Heart left ventricle (tissue), 16 donors: ENCODE measurements at places on chromosomes 12 and 14. TPM values are rescaled to one million over a fixed set of nuclear protein-coding genes. Genes with fewer than 3 reads are reported as not detected.

DNA sequence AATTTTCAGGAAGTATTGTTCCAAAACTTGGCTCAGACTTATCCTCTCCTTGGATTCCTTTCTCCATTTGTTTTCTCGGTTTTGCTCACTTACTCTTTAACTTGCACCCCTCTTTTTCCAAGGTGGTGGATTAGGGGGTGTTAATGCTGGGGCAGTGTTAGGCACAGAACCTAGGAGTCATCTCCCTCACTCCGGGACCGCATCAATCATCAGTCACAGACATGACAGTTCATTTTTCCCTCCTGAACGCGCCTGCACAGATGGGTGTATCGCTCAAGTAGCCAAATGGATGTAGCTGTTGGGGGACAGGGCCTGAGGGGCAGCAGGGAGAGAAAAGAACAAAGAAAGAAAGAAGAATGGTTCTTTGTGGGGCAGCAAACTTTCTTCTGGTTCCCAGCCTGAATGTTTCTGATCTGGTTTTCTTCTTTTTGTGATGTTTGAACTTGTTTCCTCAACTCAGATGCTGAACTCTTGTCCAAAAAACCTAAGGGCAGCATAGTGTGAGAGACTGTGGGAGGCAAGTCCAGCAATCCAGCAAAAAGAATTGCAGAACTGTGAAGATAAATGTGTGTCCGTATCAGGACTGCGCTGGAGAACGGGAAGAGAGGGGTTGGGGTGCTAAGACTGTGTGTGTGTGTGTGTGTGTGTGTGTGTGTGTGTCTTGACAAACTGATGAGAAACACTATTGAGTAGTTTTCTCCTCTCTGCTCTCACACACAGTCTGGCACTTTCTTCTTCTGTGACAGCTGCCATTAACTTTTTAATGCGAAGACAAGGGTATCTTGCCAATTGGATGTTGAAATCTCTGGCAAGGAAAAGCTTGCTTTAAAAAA, 131.1 kb downstream of the FBXL14 start:
- no peak for DNase-seq

DNA sequence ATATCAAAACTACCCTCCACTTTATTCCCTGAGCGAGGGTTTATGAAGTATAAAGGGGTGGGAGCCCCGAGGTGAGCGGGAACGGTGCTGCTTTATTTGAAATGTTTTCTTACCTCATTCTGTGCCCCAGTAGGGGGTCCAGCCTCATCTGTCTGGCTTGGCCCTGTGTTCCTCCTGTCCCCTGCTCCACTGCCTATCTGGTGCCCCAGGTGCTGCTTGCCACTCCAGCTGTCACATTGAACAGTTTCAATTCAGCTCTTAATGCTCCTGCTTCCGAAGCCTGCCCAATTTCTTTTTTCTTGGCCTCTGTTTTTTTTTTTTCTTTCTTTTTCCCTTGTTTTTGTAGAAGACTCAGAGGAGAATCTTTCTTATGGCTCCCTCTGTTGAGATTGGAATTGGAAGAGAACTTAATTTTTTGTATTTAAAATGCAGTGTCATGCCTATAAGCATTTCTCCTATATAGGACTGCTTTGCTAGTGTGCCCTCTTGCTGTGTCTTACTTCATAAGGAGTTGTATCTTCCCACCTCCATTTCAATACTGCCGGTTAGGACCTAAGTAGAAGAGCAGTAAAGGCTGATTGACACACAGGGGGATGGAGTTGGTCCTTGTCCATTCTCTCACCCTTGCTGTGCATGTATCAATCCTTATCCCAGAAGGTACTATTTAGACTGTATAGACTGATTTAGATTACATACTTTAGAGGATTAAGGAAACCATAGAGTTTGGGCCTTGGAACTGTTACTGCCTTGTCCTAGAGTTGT, 2.3 kb downstream of the ATXN7L3B start:
- no peak for DNase-seq

DNA sequence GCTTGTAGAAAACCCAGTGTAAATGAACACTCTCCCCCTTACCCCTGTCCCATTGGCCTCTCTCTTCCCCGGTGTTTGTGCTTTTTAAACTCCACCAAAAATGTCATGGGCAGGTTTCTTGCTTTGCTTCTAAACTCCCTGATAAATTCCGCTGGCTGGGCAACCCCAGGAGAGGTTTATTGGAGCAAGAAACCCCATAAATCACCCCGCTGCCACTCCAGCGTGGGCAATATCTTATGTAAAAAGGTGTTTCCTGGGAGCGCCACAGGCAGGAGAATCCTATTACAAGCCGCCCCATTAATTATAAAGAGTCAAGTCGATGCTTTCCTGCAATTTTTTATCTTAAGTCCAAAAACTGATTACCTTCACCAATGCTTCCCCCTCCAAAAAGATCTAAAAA, 22.8 kb downstream of the LHX5 start:
- no peak for DNase-seq

GRCh38 chr12:51975196-51975595, 23.7 kb downstream of the ACVR1B start:
- DNase-seq: no peak

GRCh38 chr12:116480210-116480810, 78.9 kb upstream of the MAP1LC3B2 start:
- no peak for DNase-seq

- DNase-seq: no peak
These were observed 96.4 kb downstream of the HECTD4 start for GRCh38 chr12:112285600-112286401.

GRCh38 chr12:80190001-80190400, 90.7 kb downstream of the OTOGL start:
- DNase-seq: no peak

DNA sequence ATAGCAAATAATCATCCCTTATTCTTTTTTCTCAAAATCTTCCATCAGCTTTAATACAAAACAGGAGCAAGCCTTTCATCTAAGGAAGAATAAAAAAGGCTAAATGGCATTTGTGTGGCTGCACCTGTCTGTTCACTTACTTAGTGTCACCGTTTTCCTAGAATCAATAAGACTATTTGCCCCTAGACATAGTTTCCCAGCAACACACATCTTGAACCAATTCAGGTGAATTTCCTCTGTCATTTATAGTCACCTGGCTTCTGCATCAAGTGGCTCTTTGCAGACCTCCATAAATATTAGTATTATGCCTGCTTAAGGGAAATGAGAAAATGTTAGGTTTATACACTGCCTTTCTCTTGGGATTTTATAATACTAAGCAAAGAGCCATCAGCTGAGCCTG, 17.4 kb upstream of the GCH1 start:
- DNase-seq: no peak

- no peak for DNase-seq
These were observed 15.2 kb downstream of the HEATR5A start for GRCh38 chr14:31405106-31405505.

DNA sequence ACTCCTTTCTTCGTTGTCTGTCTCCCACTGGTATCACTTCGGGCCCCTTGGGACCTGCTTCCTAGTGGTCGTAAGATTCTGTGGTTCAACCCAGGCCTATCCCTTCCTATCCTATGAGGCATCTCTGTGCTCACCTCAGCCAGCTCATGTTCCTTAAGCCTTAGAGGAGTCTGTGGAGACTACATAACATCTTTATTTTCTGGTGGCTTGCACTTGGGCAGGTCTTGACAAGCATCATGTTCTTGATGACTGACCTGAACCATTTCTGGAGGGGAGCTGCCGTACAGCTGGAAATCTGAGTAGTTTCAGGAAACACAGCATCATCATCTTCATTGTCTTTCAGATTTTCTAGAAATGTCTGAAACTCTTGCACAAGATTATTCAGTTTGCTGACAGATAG, 69.3 kb downstream of the PPFIBP1 start:
- no peak for DNase-seq

- DNase-seq: no peak
These were observed 85.7 kb downstream of the BTG1 start for GRCh38 chr12:92059960-92060359.

DNA sequence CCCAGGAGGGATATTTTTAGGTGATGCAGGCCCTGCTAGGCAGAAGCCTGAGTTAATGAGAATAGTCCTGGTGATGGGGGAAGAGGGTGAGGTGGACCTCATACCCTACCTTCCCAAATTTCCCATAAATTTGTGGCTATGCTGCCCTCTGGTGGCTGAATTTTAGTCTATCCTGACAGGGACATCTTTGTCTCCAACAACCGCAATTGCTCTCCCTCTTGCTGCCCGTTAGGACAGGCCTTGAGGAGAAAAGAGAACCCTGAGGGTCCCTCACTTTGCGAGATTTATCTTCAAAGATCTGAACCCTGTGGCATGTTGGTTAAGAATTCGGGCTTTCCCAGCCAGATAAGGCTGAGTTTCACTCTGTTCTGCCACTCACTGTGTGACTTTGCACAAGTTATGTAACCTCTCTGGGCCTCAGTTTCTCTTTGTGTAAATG, 9.8 kb upstream of the ZNF385A start:
- peak; percentile 58 for DNase-seq

- DNase-seq: no peak
These were observed 58.3 kb upstream of the LTA4H start for GRCh38 chr12:96093543-96094196.

GRCh38 chr14:40762177-40762576, 844.5 kb upstream of the LRFN5 start:
- no peak for DNase-seq

- DNase-seq: no peak
These were observed 138.9 kb downstream of the TSPAN9 start for GRCh38 chr12:3216097-3216496.

DNA sequence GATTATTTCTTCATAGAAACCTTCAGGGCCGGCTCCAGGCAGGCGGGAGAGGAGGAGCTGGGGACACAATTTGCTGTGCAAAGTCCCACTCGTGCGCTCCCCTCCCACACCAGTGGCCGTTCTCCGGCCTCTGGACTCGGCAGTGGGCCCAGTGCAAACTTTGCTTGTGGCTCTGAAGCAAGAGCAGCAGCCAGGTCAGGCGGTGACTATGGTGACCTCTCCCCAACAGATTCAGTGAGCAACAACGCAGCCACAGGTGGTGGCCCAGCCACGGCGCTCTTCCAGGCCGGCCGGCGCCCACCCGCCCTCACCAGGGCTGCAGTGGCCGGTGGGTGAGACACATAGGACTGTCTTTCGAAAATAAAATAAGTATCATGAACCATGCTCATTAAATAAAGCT, 29.5 kb downstream of the VPS37B start:
- peak; percentile 37 for DNase-seq

DNA sequence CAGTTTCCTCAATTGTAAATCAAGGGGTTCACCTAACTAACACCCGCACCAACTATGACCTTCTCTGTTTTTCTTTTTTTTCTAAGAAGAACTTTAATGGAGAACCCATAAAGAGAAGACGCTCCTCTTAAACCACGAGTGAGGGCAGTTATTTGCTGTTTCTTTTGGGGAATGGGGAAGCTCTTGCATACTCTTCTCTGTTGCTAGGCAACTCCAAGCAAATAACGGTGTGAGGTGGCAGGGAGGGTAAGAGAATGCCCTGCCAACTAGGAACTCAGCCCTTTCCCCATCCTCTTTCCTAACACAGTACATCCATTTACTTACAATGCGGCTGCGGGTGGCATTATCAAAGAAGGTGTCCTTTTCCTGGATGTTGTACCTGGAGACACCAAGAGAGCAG, 114.9 kb downstream of the ANO2 start:
- DNase-seq: no peak

GRCh38 chr12:11885261-11886038, 185.3 kb upstream of the BCL2L14 start:
- no peak for DNase-seq

DNA sequence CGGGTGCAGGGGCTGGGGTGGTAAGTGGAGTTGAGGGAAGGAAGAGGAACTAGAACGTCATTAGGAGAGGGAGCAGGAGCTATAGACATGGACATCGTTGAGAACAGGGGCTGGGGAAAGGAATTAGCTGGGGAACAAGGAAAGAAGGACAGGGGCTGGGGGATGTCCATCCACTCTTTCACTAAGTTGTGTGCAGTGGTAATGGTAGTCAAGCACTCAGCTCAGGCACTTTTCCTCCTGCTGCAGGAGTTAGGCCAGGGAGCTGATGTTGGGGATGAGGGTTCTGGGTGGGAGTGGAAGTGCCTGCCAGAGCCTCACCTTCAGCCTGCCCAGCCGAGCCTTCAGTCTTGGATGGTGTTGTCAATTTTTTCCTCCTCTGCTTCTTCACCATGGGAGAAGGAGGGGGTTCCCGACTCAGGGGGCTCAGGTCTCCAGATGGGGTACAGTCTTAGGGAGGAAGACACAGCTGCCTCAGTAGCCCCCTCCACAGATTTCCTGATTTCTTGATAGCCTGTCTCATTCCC, 9.2 kb downstream of the AGAP2 start:
- DNase-seq: no peak

DNA sequence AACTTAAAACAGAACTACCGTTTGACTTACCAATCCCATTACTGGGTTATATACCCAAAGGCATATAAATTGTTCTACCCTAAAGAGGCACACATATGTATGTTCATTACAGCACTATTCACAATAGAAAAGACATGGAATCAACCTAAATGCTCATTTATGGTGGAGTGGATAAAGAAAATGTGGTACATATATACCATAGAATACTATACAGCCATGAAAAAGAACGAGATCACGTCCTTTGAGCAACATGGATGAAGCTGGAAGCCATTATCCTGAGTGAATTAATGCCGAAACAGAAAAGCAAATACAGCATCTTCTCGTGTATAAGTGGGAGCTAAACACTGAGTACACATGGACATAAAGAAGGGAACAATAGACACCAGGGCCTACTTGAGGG, 31.8 kb downstream of the TMEM229B start:
- DNase-seq: no peak

DNA sequence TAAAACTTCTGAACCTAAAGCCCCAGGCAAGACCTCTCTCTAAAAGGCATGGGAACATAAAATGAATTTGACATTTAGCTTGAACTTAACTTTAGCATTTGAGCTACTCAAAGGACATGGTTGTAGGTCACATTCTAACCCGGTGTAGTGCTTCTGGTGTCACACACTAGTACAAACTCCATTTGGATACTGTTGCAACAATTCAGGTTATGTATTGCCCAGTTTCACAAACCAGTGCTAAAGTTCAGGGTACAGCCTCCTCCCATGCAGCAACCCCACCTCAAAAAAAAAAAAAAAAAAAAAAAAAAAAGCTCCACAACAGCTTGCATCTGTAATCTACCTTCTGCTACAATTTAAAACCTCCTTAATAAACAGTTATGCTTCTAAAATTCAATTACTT, 7.8 kb downstream of the PPTC7 start:
- DNase-seq: no peak

DNA sequence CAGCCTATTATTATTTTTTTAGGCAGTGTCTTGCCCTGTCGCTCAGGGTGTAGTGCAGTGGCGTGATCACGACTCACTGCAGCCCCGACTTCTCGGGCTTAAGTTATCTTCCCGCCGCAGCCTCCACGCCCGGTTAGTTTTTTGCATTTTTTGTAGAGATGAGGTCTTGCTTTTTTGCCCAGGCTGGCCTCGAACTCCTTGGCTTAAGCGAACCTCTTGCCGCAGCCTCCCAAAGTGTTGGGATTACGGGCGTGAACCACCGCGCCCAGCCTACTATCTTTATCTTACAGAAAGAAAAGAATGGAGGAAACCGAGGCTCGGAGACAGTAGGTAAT, 507 bp upstream of the PTPN11 start:
- DNase-seq: no peak

GRCh38 chr12:29073631-29074239, 75.3 kb upstream of the FAR2 start:
- DNase-seq: no peak

Gene TAS2R42
- not detected for total RNA-seq

Gene NPAS3
- total RNA-seq: 0.92 TPM

Gene CLEC2A
- not detected for total RNA-seq

Gene NRL
- 2.9 TPM for total RNA-seq
